ENCODE measurements at places on chromosomes 13 and 19.

- no peak for DNase-seq
Measured at GRCh38 chr13:45943120-45943519, 91.6 kb upstream of the SIAH3 start.

DNA sequence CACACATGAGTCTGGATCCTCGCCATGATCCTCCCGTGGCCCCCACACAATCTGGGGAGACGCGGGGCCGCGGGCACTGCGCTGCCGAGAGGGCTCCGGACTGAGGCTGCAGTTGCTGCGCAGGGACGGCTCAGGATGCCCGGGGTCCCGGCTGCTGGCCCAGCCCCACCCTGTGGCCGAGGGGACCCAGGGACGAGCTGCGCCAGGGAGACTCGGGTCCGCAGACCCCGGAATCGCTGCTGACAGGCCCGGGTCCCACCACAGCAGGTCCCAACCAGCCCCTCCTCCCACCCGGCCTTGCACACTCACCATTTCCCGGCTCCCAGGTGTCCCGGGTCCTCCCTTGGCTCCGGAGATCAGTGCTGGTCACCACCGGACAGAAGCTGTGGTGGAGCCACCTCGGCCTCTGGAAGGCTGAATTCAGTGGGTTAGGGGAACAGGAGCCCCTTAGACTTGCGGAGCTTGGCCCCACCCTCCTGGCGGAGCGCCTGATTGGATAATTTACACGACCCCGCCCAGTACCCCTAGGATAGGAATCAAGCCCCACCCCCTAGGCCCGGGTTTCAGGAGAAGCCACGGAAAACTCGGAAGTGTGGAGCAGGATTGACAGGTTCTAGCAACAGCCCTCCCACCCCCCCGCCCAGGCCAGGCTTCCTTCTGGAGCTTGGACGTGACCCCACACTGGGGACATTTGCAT, 57.4 kb downstream of the ZNF44 start:
- no peak for DNase-seq

DNA sequence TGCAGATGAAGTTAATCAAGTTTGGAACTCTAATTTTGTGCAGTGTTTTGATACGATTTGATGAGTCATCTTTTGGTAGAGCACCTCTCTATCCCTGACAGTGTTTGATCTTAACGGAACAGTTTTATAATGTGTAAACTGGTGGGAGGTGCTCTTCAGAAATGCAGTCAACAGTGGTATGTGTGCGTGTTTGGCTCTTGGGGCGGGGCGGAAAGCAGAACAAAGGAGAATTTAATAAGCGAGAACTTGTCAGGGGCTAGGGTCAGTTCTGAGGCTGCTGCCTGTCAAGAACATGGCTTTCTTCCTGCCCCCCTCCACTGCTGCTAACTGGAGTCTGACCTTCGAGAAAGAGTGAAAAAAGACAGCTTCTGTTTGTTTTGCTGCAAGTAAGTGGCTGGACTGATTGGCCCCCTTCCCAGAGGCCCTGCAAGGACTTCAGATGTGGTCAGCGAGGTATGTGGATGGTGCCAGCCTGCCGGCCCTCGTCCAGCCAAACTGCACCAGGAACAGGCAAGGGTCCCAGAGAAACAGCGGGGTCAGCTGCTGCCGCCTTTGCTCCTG, 40.8 kb downstream of the BBC3 start:
- peak; percentile 56 for DNase-seq

DNA sequence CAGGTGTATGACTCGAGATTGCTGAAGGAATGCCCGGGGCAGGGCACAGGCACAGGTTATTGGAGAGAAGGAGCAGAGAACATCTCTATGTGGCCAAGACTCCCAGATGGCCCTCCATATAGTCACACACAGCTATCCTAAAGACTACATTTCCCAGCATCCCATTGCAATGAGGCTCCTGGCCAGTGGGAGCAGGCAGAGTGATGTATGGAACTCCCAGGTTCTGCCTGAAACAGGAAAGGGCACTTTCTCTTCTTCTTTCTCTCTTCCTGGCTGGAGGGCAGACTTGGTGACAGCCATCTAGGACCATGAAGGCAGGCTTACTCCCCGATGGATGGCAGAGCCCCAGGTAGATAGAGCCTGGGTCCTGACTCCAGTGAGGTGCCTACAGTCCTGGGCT, 13.5 kb downstream of the PPP1R13L start:
- no peak for DNase-seq

DNA sequence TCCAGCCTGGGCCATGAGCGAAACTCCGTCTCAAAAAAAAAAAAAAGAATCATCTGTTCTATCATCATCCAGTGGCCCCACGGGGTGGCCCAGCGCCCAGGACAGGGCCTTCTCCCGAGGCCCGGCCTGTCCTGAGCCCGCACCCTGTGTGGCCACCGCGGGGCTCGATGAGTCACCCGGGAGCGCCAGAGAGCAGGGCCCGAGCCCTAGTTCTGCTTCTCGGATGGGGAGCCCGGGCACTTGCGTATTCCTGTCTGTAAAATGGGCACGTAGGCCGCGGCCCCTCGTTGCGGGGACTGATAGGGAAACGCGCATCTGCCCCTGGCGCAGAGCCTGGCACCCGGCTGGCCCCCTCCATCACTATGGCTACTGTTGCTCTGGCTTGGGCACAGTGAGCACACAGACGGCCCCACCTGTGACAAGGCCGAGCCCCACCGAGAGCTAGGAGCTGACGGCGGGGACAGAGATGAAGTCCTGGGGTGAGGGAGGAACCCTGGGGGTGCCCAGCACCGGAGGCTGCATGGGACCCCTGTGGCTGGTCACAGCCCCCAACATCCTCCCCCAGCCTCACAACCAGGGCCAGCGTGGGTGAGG, 21.3 kb upstream of the UQCR11 start:
- DNase-seq: peak; percentile 17

All from fibroblast of skin of right biceps (primary cell).